ENCODE measurements at places on chromosomes 2 and 18. TPM values are rescaled to one million over a fixed set of nuclear protein-coding genes. Genes with fewer than 3 reads are reported as not detected.

The REEP1 gene
- total RNA-seq = 1.4 TPM

The INPP5D gene
- 3.5 TPM for total RNA-seq

The MTCL1 gene
- 10.5 TPM for total RNA-seq

The CHRNG gene
- total RNA-seq = not detected

The MPP4 gene
- total RNA-seq = 0.06 TPM

The POTEI gene
- total RNA-seq = 0.08 TPM

The LYPD6 gene
- total RNA-seq = 1.6 TPM

The NCKAP5 gene
- 1.1 TPM for total RNA-seq

The FEV gene
- 0.76 TPM for total RNA-seq

The HTR2B gene
- 0.34 TPM for total RNA-seq

The TEKT4 gene
- total RNA-seq = not detected

The KYNU gene
- total RNA-seq = 0.37 TPM

The APOB gene
- 0.03 TPM for total RNA-seq

The ANKRD29 gene
- total RNA-seq = 0.54 TPM

The ZNF516 gene
- 13.3 TPM for total RNA-seq

The B4GALT6 gene
- 4.1 TPM for total RNA-seq

The PLA2R1 gene
- 1.5 TPM for total RNA-seq

The GPR75 gene
- 1.9 TPM for total RNA-seq

The NOSTRIN gene
- 18.5 TPM for total RNA-seq

The MARCO gene
- 3.6 TPM for total RNA-seq

The NLRC4 gene
- total RNA-seq = 0.13 TPM
